Adipocyte (in vitro differentiated cells): ENCODE measurements at places on chromosomes 2 and 18.

DNA sequence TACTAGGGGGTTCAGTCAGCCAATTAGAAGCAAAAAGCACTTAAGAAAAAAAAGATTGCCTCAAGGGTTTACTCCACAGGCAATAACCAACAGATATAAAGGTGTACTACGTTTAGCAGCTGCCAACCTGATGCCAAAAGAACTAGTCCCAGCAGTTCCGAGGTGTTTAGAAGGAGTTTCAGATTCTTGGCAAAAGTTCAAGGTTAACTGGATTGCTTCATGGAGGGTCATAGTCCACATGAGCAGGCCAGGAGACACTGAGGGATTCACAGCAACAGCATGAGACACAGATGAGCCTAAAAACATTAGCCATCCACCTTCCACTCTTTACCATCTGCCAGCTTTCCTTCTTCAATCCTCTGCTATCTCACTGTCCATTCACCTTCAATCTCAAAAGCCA, 4.9 kb upstream of the DNAH7 start:
- no peak for DNase-seq

DNA sequence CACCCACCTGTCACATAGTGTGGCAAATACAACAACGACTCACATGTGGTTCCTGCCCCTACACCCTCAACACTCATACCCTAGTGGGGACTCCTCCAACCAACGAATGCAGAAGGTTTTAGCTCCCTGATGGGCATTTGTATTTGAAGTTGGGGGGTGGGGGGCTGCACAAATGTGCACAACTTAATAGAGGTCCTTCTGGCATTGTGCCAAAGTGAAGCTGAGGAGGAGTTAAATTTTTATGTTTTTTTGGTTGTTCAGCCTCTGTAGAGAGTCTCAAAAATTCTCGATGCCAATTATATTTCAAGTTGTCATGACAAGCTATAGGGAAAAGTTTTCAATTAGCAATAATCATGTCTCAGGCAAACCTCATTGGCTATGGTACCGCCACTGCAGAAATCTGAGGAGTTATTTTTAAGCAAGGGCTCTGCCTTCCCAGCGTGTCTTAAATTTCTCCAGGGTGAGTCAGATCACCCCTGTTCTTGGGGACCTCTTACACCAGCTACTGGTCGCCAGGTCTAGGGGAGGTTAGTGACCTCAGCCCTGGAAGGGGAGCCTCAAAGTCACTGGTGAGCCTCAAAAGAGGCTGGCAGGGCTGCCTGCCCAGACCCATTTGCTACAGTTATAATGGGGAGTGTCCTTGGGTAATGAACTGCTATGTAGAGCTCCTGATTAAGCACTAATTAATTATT, 102.7 kb upstream of the TAF1B start:
- no peak for DNase-seq

- DNase-seq = peak; percentile 20
Measured at GRCh38 chr2:17388798-17389197, 129.4 kb downstream of the RAD51AP2 start.

DNA sequence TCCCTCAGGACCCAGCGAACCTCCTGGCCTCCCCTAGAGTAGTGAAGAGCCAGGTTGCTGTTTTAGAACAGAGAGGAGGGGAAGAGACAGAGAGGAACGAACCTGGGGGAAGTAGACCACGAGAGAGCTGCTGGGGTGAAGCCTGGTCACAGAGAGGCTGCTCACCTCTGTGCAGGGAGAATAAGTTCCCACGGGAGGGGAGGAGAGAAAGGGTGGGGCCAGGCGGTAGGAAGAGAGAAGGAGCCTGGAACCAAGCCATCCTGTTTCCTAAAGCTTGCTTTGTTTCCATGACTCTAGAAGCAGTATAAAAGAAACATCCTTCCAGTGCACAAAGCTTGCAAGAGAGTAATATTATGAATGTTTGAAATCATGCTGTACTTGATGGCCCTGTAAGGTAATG, 147.9 kb downstream of the MYT1L start:
- no peak for DNase-seq

- DNase-seq = no peak
Measured at GRCh38 chr2:11129598-11130449, 25.4 kb upstream of the SLC66A3 start.

GRCh38 chr2:240494194-240494793, 58.8 kb downstream of the GPC1 start:
- no peak for DNase-seq

DNA sequence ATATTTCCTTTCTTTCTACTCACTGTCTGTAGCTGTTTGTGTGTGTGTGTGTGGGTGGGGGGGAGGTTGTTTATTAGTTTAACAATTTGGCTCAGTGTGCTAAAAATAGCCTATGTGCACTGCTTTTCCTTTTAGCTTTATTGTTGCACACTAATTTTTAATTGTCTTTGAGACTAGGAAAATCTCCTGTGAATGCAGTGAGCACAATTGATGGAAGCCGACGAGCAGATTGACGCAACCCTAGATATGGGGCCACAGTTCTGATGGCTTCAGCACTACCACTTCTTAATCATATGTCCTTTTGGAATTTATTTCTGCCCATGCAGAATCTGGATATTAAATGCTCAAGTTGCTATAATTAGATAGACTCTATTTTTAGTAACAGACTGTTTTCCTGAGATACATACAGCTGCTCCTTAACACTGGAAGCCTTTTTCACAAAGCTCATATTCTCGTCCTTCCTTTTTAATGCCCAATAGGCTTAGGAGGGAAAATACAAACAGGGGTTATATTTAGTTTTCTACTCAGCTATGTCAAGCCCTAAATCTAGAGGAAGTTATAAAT, 109.1 kb downstream of the IRS1 start:
- peak; percentile 8 for DNase-seq

DNA sequence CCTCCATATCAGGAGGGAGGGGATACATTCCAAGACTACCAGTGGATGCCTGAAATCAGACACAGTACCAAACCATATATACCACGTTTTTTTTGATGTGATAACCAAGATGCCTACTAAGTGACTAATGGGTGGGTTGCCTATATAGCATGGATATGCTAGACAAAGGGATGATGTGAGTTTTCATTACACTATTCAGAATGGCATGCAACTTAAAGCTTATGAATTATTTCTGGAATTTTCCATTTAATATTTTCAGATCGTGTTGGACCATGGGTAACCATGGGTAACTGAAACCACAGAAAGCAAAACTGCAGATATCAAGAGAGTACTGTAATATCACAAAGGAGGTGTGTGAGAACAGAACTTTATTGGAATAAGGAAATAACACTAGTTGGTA, 39.6 kb upstream of the CRACDL start:
- no peak for DNase-seq

GRCh38 chr2:46258937-46259776, 38.0 kb upstream of the EPAS1 start:
- no peak for DNase-seq

GRCh38 chr2:42796427-42797248, 4.3 kb upstream of the HAAO start:
- DNase-seq = no peak

DNA sequence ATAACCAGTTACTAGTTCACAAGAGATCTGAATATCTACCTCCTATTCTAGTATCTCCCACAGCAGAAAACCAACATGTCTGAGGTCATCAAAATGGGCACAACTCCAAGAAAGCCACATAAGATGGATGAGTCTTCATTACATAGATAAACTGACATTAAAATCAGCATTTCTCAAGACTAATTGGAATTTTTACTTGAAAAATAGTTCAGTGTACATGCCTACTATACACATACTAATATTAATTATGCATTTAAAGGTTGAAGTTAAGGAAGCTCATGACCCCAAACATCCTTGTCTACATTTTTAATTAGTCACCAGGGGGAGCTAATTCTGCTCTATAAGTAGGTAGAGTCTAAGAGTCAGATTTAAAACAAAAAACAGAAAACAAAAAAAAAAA, 41.9 kb downstream of the ZNF521 start:
- no peak for DNase-seq

- no peak for DNase-seq
Measured at GRCh38 chr18:52701219-52701935, 361.4 kb downstream of the DCC start.

DNA sequence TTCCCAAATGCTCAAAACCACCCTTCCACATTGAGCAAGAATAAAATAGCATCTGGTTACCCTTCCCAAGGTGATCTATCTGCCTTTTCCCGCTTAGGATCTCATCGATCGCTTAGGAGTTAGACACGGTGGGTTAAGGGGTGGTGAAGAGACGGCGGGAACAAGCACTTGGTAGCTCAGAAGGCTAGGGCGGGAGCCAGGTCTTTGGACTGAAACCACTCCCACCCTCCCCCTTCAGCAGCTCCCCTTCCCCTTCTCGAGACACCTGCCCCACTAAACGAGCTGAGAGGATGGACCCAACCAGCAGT, 513 bp downstream of the THOC1 start:
- DNase-seq = no peak

- DNase-seq = no peak
Measured at GRCh38 chr2:100064165-100064564, 78.2 kb downstream of the AFF3 start.

GRCh38 chr2:109409321-109410038, 204.3 kb downstream of the SEPTIN10 start:
- no peak for DNase-seq

DNA sequence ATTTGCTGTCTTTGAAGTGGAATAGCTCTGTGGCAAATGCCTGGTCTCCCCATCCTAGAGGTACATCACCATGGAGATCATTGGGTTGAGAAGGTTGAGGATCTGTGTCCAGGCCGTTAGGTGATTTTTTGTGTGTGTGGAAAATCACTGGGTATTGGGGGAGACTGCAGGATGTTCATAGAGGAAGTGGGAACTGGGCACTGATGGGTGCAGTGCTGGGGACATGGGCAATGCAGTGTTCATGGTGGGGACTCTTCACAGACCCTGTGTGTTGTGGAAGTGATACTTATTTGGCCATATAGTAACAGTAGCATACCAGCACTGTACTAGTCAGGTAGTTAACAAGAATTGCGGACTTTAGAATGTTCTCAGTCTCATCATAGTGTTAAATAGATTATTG, 34.9 kb downstream of the ATP9B start:
- DNase-seq = no peak

- no peak for DNase-seq
Measured at GRCh38 chr2:170029551-170029950, 148.4 kb upstream of the MYO3B start.

DNA sequence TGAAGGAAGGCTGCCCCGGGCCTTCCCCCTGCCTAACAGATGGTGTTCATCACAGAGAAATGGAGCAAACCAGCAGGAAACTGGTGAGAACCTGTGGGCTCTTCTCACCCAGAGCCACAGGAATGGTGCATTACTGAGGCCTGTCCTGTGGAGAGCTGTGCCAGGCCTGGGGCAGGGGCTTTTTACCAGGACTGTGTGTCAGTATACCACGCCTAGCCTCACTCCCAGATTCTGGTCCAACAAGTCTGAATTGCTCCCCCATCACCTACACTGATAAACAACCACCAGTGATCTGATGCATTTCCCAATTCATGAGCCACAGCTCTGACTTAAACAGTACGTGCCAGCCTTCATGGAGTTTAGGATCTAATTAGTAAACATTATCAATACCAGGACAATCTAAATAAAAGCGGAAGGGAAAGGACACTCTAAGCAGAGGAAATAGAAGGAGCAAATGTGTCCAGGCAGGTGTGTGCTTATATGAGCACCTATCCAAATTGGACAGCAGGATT, 8.9 kb upstream of the DGUOK start:
- DNase-seq = no peak

GRCh38 chr2:204251998-204252376, 293.3 kb upstream of the PARD3B start:
- no peak for DNase-seq

GRCh38 chr2:151775057-151775740, 40.9 kb upstream of the NEB start:
- no peak for DNase-seq

GRCh38 chr2:36797324-36798070, 101.0 kb downstream of the VIT start:
- DNase-seq = no peak

DNA sequence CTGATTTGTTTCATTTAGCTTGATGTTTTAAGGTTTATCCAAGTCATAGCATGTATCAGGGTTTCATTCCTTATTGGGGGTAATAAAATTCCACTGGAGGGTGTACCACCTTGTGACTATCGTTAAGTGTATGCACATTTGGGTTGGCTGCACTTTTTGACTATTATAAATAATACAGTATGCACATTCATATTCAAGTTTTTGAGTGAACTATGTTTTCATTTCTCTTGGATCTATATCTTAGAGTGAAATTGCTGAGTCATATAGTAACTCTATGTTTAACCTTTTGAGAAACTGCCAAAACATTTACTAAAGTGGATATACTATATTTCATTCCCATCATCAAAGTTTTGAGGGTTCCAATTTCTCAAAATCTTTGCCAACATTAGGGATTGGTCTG, 952.7 kb downstream of the TDRD15 start:
- no peak for DNase-seq

DNA sequence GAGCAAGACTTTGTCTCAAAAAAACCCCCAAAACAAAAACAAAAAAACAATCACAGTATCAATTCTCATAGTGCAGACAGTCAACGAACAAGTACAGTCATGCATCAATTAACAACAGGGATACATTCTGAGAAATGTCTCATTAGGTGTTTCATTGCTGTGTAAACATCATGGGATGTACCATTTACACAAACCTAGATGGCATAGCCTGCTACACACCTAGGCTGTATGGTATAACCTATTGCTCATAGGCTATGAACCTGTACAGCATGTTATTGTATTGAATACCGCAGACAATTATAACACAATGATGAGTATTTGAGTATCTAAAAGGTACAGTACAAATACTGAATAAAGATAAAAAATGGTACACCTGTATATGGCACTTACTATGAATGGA, 67.8 kb upstream of the LMAN1 start:
- DNase-seq = no peak

DNA sequence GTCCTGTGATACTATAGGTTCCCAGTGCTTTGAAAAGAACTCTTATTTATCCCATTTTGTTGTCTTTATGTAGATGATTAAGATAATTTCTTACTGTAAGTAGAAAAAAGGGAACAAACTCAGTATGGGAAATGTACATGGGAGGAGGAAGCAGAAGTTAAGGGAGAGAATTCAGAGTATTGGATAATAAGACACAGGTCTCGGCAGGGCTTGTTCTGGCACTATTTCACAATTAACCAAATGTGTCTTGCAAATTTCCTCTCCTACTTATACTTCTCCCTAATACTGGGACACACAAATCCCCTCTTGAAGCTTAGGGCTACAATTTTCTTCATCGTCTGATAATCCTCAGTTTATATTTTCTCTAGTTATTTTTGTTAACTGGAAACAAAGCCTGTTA, 744.0 kb downstream of the ADCYAP1 start:
- no peak for DNase-seq

DNA sequence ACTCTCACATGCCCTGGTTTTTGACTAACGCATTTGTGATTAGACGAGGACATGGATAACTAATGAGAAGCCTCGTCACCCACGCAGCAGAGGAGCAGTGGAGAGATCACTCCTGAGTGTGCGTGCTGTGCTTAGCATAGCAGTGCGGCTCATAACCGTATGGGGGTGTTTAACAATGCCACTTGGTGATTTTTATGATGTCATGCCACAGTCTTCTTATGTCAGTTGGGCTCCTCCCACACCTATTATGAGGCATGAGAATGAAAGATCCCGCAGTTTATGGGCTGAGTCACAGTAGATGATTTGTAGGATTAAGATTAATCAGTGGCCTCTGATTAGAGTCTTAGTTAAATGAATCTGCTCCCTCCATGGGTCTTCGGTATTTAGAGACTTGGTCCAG, 2.5 kb upstream of the SMIM21 start:
- DNase-seq = no peak
